Fibroblast of gingiva (primary cell): ENCODE measurements at places on chromosomes 4 and X.

GRCh38 chr4:86944964-86945781, 10.4 kb downstream of the AFF1 start:
- no peak for DNase-seq

- DNase-seq, result no peak
These were observed 1016.0 kb downstream of the ARAP2 start for GRCh38 chr4:35228313-35228712.

- DNase-seq, result no peak
These were observed 28.0 kb downstream of the APELA start for GRCh38 chr4:164904941-164905340.

DNA sequence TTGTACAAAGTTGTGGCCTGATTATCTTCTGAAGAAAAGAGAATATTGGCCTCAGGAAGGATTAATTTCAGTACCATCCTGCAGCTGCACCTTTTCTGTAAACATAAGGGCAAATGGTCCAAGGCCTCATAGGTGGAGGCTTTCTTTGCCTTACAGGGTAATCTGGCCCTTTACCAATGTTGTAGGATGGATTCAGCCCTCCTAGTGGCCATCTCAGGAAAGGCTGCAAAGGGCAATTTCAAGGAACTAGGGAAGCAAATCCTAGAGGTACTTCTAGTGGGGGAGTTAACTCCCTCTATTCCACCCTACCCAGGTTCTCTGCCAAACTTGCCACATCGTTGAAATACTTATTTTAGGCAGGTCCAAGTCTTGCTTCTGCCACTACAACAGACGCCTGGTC, 57.6 kb downstream of the UGT2B11 start:
- no peak for DNase-seq

GRCh38 chrX:69299285-69299684, 134.0 kb upstream of the PJA1 start:
- no peak for DNase-seq

GRCh38 chr4:146243141-146243882, 29.0 kb downstream of the REELD1 start:
- no peak for DNase-seq

- DNase-seq, result peak; percentile 68
These were observed 72.6 kb downstream of the SMARCA5 start for GRCh38 chr4:143586080-143586479.

DNA sequence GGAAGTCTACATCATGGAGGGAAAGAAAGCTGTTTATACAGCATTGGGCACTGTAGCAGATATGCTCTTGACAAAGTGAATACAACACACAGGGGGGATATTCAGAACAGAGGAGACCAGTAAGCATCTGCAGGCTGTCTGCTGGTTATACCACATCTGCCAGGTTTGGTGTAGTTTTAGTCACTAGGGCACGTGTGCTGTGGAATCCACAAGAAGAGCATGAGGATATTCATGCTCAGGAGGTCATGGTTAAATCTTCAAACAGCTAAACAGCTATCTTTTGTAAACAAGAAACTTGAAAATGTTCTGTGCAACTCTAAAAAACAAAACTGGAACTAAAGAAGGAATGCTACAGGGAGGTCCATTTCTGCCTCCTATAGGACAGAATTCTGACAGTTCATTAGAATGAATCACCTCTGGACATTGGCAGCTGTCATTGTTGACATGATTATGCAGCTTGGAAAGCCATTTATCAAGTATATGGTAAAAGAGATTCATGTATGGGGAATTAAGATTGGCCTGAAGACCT, 175.8 kb downstream of the RCHY1 start:
- DNase-seq, result no peak

DNA sequence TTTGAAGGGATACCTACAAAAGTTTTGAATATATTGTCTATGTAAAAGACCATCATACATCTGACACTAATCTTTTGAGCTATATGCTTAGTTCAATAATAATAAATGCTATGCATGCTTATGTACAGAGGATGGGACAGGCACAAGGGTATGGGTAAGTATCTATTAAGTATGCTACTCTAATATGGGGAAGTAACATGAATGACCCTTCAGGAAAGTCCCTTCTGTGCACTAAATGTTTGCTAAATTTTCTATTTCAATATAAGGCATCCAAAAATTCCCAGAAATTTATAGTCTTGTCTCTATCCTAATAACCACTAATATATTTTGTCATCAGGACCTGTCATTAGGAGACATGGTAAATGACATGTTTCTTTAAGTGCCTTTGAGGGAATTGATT, 19.0 kb downstream of the ATP8A1 start:
- no peak for DNase-seq

DNA sequence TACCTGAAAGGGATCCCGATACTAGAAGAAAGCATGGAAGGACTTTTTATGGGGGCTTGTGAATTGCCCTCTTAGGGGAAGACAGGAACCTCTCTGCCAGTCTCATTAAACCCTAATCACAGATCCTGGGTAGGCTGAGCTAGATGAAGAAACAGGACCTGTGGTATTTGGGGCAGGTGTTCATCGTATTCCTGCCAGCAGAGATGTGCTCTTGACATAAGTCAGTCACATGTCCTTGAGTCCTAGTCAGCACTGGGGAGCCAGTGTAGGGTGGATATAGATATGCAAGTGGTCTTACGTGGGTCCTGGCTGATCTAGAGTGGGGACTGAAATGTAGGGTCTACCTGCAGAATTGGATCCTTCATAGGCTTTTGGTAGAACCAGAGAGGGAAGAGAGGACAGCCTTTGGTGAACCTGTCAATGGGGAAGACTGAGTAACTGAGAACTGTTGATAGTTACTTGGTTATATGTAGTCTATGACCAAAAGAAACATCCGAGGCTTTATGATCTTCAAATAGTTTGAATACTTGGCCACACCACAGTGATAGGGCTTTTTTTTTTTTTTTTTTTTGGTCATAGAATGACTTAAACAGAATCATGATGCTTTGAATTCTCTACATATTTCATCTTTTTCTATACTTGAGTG, 63.5 kb upstream of the WDR1 start:
- DNase-seq, result no peak

DNA sequence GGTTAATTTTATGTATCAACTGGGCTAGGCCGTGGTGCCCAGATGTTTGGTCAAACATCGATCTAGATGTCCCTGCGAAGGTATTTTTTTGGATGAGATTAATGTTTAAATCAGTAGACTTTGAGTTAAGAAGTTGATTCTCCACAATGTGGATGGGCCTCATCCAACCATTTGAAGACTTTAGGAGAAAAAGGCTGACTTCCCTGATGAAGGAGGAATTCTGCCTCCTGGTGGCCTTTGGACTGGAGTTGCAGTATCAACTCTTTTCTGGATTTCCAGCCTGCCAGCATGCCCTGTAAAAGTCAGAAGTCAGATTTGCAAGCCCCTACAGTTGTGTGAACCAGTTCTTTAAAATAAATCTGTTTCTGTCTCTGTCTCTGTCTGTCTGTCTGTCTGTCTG, 91.4 kb downstream of the STK32B start:
- DNase-seq, result peak; percentile 53

- no peak for DNase-seq
These were observed 48.1 kb downstream of the FNIP2 start for GRCh38 chr4:158816955-158817354.

GRCh38 chr4:40182954-40183353, 13.9 kb upstream of the RHOH start:
- no peak for DNase-seq

DNA sequence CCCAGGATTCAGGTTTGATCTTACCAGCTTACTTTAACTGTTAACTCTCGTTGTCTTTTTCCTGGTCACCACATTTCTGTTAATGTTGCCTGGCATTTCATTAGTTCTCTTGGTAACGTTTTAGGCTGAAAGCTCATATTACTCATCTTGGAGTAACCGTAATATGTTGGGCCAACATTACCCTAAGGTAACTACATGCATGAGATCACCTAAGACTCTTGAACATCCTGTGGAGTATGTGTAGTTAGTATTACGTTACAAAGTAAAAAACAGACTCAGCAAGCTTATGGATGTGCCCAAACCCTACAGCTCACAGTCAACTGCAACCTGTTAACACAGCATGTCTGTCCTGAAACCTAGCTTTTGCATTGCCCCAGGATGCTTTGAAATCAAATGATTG, 203.3 kb upstream of the HS3ST1 start:
- no peak for DNase-seq

DNA sequence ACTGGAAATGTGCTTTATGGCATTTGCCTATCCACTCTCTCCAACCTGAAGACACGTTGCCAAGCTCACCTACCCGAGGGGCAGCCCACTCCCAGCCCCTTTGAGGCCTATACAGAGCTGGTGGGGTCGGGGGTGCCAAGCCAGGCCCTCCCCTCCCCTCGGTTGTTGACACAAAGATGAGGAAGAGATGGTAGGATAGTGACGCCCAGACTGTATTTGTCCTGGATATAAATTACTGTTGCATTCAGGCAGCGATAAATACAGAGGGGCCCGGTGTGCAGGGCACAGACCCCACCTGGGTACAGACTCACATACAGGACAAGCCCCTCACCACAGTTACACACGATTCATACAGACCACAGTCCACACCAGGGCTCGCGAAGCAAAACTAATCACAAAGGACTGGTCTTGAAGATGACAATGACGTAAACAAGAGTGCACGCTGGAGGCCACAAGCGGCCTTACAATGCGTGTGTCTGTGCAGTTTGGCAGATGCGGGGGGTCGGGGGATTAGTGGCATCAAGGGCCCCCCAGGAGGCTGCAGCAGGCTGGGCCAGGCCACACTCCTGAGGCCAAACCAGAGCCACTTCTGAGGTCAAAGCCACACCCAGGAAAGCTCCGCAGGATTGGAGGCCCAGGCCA, 14.6 kb downstream of the DGKQ start:
- DNase-seq, result no peak

- no peak for DNase-seq
These were observed 16.3 kb downstream of the C4orf50 start for GRCh38 chr4:6001680-6002491.

GRCh38 chr4:84908876-84909275, 57.6 kb downstream of the WDFY3 start:
- DNase-seq, result no peak

DNA sequence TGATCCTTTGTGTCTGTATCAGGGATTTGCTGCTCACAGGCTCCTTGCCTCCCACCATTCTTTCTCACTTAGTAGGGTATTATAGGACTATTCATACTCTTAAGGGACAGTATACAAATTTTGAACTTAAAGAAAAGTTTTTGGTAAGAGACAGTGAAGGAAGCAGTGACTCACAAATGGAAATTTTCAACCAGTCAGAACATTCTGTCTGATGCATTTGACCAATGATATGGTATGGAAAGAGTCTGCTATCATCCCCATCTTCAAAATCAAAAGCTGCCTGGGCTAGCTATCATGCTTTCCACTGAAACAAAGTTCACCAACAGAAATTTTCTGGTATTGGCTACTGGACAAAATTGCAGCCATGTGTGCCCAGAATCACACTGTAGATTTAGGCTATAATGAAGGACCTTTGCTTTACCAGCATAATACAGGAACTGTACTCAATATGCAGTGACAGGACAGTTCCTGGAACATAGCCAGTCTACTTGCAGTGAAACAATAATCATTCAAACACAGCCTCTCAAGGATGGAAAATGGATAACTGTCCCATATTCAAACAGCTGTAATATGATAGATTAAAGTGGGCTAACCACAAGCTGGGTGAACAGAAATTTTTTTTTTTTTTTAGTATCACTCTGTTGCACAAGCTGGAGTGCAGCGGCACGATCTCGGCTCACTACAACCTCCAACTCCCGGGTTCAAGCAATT, 109.0 kb upstream of the ACSL4 start:
- no peak for DNase-seq

GRCh38 chr4:17385403-17385802, 126.5 kb downstream of the QDPR start:
- DNase-seq, result peak; percentile 22

GRCh38 chrX:70769659-70770227, 138.8 kb downstream of the TEX11 start:
- DNase-seq, result no peak

DNA sequence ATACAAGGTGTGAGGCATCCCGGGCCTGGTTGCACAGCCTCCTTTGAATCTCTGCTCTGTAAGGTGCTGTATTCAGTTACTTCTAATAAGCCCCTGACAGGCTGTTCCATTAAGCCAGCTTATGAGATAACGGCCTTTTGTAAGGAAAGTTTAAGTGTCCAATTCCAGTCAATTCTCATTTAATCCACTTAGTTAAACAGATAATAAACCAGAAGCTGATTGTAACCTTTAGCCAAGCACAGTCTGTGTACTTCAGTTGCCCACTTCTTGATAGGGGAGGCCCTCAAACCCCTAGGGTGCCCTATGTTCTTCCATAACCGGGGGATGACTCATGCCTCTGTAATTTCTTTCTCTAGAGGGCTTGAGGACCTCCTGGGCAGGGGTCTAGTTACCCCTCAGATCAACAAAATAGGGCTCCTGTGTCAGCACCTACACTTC, 63.4 kb downstream of the RASL11B start:
- DNase-seq, result peak; percentile 21

DNA sequence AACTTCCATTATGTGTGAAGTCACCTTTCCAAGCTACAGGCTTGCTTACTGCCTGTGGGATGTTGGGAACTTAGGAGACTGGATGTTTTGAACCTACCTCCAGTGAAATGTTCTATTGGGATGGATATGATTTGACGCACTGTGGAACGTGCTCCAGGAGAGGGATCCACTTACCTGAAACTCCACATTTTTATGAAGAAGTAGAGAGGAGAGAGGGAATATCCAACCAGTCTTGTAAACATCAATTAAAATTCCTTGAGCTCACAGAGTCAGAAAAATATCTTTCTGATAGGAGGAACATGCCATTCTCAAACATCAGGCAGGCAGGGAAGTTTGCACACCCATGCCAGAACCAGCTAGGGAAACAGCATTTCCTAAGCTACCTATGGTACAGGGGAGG, 91.1 kb upstream of the MAOA start:
- DNase-seq, result no peak

- no peak for DNase-seq
These were observed 10.1 kb downstream of the ANXA10 start for GRCh38 chr4:168102403-168102802.
